HT-29 (cell line): ENCODE measurements at places on chromosomes 5 and 9. TPM values are rescaled to one million over a fixed set of nuclear protein-coding genes. Genes with fewer than 3 reads are reported as not detected.

DNA sequence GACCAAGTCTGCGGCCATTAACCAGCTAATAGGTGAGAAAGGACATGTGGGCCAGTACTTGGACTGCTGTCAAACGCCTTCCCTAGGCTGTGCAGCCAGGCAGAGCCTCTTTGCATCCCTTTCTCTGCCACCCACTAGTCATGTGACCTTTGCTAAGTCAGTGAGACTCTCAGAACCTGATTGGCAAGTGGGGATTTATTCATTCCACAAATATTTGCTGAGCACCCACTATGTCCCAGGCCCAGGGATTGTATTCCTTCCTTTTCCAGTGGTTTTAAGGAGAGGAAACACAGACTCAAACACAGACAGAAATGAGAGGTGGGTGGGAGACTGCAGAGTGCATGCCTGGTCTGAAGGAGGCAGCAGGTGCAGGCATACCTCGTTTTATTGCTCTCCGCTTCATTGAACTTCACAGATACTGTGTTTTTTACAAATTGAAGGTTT, 71.6 kb upstream of the GALNT10 start:
- DNase-seq, result peak; percentile 25

- DNase-seq, result peak; percentile 17
These were observed 1259.8 kb downstream of the PTPRD start for GRCh38 chr9:9352877-9353481.

- DNase-seq, result no peak
These were observed at the start of gene MZB1 for GRCh38 chr5:139389701-139390638. Gene MZB1, minus strand, starts transcription at chr5:139389913. Its CDS starts 57 bp downstream, at chr5:139389856.

DNA sequence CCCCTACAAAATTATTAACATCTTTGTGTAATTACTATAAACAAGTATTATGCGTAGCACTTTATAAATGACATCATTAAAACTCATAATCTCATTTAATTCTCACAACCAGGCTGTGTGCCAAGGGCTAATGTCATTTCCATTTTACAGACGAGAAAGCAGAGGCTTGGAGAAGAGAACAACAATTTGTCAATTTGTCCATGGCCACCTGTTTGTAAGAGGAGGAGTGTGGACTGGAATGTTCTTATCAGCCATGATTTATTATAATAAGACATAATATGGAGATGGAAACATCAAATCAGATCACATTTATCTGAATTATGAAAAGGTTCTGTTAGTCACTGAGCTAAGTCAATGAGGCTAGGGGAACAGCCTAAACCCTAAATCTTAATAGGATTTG, 97.0 kb downstream of the DROSHA start:
- no peak for DNase-seq

DNA sequence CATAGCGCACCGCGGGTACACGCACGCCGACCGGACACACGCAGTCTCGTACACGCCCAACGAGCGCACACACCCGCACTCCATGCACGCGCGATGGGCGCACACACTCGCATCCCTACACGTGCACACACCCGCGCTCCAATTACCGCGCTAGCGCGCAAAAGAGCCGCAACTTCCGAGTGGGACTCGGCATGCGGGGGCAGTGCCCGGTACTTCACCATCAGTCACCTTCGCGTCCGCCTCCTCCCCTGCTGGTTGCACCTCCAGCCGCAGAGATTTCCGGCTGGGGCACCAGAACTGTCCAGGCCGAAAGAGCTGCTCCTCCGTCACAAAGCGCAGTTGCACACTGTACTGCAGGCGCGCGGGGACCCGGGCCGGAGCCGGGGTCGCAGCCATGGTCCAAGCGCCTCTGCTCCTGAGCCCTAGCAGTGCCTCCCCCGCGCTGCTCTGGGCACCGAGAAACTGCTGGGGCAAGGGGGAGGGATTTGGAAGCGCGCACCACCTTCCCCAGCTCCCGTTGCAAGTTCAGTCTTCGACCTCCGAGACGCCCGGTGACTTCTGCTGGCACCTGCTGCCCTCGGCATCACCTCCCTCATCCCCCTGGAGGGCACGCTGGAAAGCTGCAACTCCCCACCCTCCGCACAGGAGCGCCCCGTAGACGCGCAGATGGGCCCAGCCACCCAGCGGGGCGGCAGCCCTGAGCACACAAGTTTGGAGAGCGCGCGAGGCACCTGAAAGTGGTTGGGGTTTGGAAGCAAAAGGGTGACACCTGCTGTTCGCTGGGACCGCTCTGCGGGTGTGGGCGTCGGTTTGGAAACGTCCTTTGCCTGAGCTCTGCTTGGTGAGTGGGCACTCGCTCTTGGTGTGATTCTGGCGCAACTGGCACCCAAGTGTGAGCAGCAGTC, 337.4 kb upstream of the PUM3 start:
- DNase-seq, result peak; percentile 11

- no peak for DNase-seq
These were observed 68.7 kb downstream of the PSMB7 start for GRCh38 chr9:124346347-124347163.

- no peak for DNase-seq
These were observed 141.5 kb upstream of the MTAP start for GRCh38 chr9:21660976-21661375.

DNA sequence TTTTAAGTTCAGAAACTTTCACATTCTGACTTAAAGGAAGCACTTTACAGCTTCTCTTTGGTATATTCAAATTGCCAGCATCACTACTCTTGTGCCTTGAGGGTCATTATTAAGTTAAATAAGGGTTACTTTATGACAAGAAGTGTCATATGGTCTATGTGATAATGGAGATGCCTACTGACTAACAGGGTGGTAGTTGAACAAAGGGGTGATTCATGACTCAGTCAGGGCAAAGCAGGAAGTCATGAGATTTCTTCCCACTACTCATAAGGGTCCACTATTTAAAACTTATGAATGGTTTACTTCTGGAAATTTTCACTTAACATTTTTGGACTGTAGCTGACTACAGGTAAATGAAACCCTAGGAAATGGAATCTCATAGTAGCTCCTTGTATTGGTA, 938.3 kb upstream of the PTPRD start:
- DNase-seq, result no peak

GRCh38 chr5:168585119-168585856, 6.1 kb upstream of the PANK3 start:
- DNase-seq, result no peak

DNA sequence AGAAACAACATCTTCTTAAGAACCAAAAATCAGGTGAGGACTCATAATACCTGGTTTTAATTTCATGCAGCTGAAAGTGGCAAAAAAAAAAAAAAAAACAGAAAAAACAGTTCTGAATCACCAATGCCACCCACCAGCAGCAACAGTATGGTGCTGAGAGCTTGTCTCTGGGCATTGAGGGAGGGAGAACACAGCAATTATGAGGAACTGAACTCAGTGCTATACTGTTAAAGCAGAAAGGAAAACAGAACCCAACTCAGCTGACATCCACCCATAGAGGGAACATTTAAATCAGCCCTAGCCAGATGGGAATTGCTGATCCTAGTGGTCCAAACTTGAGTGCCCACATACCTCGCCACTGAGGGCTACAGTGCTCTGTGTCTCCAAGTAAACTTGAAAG, 657.9 kb downstream of the ACTL7B start:
- DNase-seq, result no peak

GRCh38 chr5:88142886-88143692, 125.6 kb downstream of the TMEM161B start:
- no peak for DNase-seq

GRCh38 chr5:180832638-180833068, 28.4 kb downstream of the ZFP62 start:
- no peak for DNase-seq

GRCh38 chr5:23579566-23579965, 72.2 kb downstream of the PRDM9 start:
- no peak for DNase-seq

DNA sequence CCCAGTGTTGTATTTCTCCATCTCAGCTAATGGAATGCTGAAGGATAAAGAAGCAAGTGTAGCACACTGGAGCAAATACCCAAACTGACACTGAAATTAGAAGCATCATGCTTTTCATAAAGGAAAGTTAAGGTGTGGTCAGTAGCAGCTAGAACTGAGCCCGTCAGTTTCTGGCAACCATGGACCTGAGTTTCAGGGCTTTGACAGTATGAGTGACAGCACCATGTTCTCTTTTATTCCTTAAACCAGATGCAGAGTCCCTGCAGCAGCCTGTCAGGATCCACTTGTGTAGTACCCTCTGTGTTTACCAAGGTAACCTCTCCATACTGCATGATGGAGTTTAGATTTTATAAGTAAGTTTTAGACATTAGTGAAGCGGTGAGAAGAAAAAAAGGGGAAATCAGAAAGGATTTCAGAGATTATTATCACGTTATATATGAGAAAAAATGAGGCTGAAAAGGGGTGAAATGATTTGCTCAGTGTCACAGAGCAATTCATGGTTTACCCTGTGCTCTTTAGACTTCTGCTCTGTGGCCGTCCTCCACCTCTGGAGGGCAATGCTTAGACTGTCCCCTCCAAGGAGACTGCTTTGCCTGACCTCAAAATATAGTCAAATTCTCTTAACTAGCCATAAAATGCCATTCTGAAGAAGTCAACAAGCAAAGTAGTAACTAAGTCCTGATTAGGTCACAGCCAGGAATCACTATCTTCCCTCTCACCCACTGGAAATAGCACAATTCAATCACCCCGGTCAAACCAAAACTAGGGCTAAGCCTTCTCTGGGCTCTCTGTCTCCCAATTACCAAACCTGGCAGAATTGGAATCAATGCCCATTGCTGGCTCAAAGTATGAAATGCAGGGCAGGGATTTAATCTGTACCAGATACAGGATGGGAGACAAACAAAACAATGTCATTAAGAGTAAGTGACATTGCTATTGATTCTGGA, 10.5 kb upstream of the MYOT start:
- DNase-seq, result no peak

DNA sequence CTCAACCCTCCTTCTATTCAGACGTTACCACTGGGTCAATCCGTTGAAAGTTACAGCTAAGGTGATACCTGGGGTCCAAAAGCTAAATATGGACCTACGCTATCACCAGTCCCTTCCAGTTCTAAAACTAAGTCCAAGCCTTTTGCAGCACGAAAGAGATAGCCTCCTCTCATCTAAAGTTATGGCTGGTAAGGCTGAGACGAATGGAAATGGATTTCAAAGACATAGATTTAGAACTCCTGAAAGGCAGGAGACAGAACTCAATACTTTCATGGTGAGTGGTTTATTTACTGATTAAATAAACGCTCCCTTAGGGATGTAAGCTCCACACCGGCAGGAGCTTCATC, 751 bp upstream of the RIC1 start:
- DNase-seq, result peak; percentile 59

DNA sequence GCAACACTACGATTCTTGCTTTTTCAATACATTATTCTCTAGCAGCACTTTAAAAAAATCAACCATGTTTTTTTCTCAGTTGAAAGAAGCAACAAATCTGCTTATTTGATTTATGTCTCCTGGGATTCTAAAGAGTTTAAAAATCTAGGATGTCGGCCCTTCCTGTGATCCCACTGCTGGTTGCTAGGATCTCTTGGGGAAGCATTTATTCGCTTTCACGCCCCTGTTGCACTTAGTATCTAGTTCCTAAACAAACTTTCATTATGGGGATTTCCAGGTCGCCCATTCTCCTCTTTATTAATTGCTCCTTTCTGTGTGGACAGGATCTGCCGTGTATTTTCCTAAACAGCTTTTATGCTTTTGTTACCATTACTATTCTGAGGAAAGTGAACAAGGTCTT, 313.5 kb downstream of the AGTPBP1 start:
- no peak for DNase-seq

DNA sequence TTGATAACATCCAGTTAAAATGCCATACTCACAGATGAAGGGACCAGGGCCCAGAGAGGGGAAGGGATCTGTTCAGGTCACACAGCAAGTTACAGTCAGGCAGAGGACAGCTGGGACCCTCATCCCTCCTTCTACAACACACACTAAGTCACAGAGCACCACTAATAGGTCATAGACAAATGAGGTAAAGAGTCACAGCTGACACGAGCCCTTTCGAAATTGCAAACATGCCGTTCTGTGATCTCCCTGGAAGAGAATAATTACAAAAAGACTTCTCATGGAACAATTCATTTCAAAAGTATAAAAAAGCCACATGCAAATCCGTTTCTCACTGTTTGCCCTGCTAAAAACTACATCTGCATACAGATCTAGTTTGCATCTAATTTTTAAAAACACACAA, 15.5 kb downstream of the IGFBPL1 start:
- no peak for DNase-seq

BDP1 gene
- 15.4 and 19.3 TPM in 2 replicates for total RNA-seq

GPR150 gene
- not detected in 2 replicates for total RNA-seq

PCDHGA3 gene
- total RNA-seq, result 0.10 TPM in 1 of 2 replicates, not detected in the other

POMT1 gene
- total RNA-seq, result 22.1 and 26.2 TPM in 2 replicates

PRUNE2 gene
- total RNA-seq, result not detected in 2 replicates

TMEM250 gene
- total RNA-seq, result 93.4 and 109 TPM in 2 replicates

SEMA4D gene
- 13.2 and 18.5 TPM in 2 replicates for total RNA-seq

DBH gene
- not detected in 2 replicates for total RNA-seq

ZNF483 gene
- total RNA-seq, result not detected in 2 replicates

PKD2L2 gene
- total RNA-seq, result not detected in 2 replicates

PSMD5 gene
- 17.4 and 26.5 TPM in 2 replicates for total RNA-seq

FOXI1 gene
- total RNA-seq, result not detected in 2 replicates

MYO10 gene
- total RNA-seq, result 39.2 and 40.2 TPM in 2 replicates
